ENCODE measurements at places on chromosomes 11 and 22. TPM values are rescaled to one million over a fixed set of nuclear protein-coding genes. Genes with fewer than 3 reads are reported as not detected.

Gene CARNS1
- not detected for total RNA-seq

Gene HMOX1
- 0.85 TPM for total RNA-seq

DNA sequence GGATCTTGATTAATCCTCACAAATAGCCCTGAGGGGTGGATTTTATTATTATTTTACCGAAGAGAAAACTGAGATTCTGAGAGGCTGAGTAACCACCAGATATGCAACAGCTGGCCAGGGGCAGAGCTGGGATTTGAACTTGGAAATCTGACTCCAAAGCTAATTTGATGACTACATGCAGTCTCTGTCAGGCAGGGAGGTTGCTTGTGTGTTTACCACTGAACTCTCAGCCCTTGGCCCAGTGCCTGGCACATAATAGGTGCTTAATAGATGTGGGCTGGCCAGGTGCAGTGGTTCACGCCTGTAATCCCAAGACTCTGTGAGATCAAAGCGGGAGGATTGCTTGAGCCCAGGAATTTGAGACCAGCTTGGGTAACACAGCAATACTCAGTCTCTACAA, 121.7 kb upstream of the CRYBB3 start:
- H3K4me3 ChIP-seq = no peak overlapping the region
- no peaks in the 10 kb centered on the region for H3K36me3 ChIP-seq
- H3K27ac ChIP-seq = no peak overlapping the region
- H3K27me3 ChIP-seq = no peaks in the 10 kb centered on the region
- peaks cover 14% of the 10 kb centered on the region for H3K4me1 ChIP-seq
- DNase-seq = no peak

DNA sequence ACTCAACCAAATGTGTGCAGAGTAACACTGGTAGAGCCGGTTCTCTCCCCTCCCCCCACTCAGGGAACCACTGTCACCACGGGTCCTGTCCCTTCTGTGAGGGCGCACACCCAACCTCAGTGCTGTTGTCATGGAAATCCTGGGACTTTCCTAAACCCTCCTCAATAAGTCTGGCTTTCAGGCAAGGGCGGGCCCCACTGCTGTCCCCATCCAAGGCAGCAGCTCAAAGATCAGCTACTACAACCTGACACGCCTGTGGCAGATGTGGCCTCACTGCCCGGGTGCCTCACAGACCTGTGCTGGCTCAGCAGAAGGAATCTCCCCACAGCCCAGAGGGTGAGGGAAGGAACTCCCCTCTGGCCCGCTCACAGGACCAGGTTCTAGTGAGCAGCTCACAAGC, 2.2 kb downstream of the PRODH start:
- no peak overlapping the region for H3K4me3 ChIP-seq
- no peaks in the 10 kb centered on the region for H3K36me3 ChIP-seq

Gene RFPL2
- 0.52 TPM for total RNA-seq

- DNase-seq = peak; percentile 69
- no peaks in the 10 kb centered on the region for H3K27me3 ChIP-seq
- peak overlapping the region; percentile 98 for H3K4me3 ChIP-seq
- peaks cover 87% of the 10 kb centered on the region for H3K36me3 ChIP-seq
Observed at GRCh38 chr11:118921929-118922744, 3.6 kb downstream of the BCL9L start.

DNA sequence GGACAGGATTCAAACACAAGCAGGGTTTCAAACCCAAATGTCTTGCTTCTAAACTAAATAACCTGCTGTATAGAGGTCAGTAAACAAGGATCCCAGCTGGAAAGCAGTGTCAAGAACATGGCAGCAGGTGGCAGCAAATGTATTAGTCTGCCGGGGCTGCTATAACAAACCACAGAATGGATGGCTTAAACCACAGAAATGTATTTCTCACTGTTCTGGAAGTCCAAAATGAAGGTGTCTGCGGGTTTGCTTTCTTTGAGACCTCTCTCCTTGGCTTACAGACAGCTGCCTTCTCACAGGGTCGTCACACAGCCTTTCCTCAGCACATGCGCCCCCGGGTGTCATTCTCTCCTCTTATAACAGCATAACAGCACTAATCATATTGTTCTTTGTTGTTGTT, 65.1 kb upstream of the LRRC55 start:
- no peak overlapping the region for H3K4me3 ChIP-seq
- H3K27ac ChIP-seq = no peak overlapping the region
- DNase-seq = peak; percentile 33
- H3K4me1 ChIP-seq = peaks cover 3% of the 10 kb centered on the region

DNA sequence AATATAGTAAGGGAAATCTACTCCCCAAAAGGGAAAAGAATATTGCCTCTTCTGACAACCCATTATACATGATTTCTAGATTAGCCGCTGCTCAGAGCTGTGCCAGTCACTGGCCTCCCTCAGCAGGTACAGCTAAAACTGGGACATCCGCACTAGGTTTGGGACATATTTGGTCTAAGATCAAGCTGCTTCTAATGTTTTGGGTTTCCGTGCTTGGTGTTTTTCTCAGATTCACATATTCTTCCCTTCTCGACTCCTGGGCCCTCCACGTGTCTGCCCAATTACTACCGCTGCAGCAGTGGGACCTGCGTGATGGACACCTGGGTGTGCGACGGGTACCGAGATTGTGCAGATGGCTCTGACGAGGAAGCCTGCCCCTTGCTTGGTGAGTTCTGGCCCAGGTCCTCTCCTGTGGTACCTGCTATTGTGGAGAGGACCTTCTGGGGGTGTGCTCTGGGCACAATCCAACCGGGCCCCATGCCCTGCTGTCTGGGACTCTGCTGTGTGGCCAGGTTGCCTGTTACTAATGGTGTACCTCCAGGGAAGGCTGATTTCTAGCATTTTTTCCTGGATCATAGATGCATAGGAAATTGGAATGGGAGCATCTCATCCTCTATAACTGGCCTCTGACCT, 138.1 kb upstream of the SORL1-AS1 start:
- no peak for DNase-seq
- no peaks in the 10 kb centered on the region for H3K36me3 ChIP-seq
- no peak overlapping the region for H3K4me3 ChIP-seq
- no peaks in the 10 kb centered on the region for H3K27me3 ChIP-seq
- no peak overlapping the region for H3K27ac ChIP-seq

DNA sequence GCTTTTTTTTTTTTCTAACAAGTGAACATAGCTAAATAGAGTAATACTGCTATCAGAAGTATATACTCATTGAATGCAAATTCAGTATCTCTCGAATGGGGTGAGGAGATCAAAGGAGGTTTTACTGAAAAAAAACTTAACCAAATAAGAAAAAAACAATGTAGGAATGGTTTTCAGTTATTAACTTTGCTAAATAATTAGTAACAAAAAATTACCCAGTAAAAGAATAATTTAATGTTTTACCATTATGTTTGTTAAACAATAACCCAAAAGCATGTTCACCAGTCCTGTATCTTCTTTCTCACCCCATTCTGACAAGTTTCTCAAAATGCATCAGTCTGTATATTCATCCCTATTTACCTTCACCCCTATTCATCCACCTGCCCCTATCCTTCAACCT, 22.6 kb upstream of the CTSC start:
- no peak overlapping the region for H3K27ac ChIP-seq
- H3K27me3 ChIP-seq = no peaks in the 10 kb centered on the region
- DNase-seq = no peak

GRCh38 chr11:130076778-130077481, 7.2 kb downstream of the APLP2 start:
- no peak overlapping the region for H3K27ac ChIP-seq
- H3K27me3 ChIP-seq = no peaks in the 10 kb centered on the region
- H3K4me1 ChIP-seq = peaks cover 29% of the 10 kb centered on the region
- no peak for DNase-seq
